Stimulated activated CD4-positive, alpha-beta T cell treated with anti-CD3 and anti-CD28 coated beads, Interleukin-15, amount 100 ng/mL, for 48 hours (primary cell): ENCODE measurements at places on chromosomes 13 and 19.

GRCh38 chr13:75871059-75871458 lies 234.9 kb downstream of the LMO7 start:
- no peak for DNase-seq

DNA sequence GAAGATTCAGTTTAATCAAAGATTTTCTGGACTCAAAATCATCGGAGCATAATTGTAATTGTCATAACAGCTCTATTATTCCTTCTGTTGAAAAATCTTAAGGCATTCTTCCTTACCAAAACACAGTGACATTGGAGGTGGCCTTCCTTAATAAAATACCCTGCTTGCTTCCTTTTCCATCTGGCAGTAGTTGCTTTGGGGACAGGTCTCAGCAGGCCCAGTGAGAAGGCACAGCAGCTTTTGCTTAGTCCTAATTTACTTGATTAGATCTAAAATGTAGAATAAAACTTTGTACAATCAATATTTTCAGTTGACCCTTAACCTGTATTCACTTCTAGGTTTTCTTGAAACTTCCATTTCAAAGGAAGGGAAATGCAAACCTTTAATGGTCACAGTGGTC lies 471.6 kb downstream of the PCDH20 start:
- no peak for DNase-seq

- no peak for DNase-seq
Observed at GRCh38 chr19:33266974-33267484, 35.3 kb downstream of the CEBPA start.

- DNase-seq, result no peak
Observed at GRCh38 chr13:43009506-43009905, 13.9 kb upstream of the DNAJC15 start.

DNA sequence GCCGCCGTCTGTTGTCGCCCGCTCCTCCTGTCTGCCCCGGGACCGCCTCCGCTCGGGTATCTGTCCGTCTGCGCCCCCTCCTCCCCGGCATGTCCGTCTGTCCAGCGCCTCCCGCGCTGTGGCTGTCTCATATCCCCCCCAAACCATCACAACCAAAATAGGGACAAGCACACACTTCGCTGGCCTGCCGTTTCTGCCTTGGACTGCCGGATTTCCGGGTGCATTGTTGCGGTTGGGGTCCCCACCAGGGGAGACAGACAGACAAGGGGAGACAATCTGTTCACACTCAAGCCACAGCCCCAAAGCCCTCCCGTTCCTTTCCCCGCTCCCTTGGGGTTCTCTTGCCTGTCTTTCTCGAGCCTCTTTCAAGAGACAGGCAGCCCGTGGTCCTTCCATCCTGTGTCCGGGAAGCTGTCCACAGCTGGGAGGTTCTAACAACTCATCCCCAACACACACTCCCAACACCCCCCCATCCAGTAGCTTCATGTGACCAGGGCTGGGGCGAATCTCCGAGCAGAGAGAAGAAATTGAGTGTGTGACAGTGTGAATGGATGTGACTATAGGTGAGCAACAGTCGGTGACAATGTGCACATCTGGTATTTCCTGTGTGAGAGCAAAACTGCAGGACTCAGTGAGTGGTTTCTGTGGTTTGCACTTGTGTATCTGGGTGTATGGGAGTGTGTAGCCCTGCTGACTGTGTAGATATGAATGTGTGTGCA lies 16.5 kb upstream of the FOSB start:
- no peak for DNase-seq

DNA sequence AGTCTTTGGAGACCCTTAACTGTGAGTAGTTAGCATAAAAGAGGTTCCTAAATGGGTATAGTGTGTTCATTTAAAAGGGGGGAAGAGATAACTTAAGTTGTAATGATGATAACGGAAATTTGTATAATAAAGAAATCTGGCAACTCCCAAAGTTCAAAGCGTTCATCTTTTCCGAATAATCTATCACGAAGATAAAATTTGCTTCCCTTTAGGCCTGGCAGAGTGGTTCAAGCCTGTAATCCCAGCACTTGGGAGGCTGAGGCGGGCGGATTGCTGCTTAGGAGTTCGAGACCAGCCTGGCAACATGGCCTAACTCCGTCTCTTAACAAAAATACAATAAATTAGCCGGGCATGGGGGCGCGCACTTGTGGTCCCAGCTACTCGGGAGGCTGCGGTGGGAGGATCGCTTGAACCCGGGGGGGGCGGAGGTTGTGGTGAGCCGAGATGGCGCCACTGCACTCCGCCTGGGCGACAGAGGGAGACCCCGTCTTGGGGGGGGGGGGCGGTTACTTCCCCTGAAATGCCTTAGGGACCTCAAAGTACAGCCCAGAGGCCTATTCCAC lies 934 bp downstream of the N4BP2L2 start:
- peak; percentile 32 for DNase-seq

DNA sequence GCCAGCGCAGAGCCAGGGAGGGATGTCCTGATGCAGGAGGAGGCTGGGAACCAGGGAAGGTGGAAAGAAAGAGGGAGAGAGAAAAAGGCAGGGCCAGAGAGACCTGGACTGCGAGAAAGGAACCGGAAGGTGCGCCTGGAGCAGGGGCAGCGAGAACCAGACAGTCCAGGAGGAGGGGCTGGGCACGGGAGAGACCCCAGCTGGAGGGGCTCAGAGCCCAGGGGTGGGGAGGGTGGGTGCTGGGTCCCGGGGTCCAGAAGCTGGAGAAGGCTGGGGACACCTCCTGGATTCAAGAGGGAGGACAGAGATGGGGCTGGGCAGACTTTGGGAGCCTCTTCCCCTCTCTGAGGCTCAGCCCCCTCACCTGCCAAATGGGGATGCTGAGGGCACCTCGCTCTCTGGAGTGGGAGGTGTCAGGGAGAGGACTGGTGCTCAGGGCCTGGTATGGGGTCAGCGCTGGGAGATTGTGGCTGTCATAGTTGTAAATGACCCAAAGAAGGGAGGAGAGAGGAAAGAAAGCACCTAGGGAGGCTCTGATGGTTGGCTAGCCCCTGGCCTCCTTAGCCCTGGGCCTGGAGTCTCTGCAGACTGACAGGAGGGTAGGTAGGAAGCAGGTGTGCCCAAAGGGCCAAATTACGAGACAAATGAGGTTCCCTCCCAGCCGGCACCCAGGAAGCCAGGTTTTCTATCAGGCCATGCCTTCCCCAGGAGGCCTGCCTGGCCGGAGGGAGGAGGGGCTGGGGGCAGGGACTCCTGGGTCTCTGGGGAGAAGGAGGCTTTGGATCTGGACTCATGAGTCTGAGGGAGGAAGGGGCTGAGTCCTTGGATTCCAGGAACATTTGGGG lies 1.3 kb upstream of the SPACA6 start:
- DNase-seq, result no peak
